Kidney tubule cell (primary cell): ENCODE measurements at places on chromosomes 3 and 15.

GRCh38 chr3:17154221-17154620 is 269.5 kb downstream of the PLCL2 start:
- no peak for DNase-seq

GRCh38 chr3:147415874-147416273 is 6.7 kb downstream of the ZIC1 start:
- DNase-seq, result no peak

GRCh38 chr3:182978387-182978786 is 2.0 kb downstream of the DCUN1D1 start:
- DNase-seq, result no peak

GRCh38 chr3:38117163-38117716 is 19.7 kb downstream of the ACAA1 start:
- DNase-seq, result peak; percentile 71

GRCh38 chr3:168044049-168044448 is 51.7 kb downstream of the GOLIM4 start:
- no peak for DNase-seq

DNA sequence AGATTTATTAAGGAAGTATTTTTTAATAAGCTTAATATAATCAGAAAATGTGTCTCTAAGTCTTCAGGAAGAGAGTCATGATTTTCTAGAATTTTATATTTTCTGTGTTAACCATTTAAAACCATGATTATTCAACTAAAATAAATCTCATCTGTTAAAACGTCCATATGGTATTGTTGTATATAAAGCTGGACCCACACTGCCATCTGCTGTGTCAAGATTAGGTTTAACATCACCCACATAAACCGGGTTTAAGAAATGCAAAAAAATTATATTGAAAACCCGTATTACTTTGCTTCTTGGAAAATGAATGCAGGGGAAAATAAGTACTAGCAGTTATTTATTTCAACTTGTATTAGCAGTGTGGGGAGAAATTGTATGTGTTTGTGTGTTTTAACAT is 9.5 kb upstream of the CCDC66 start:
- DNase-seq, result no peak
